ENCODE measurements at places on chromosomes 5 and 9.

DNA sequence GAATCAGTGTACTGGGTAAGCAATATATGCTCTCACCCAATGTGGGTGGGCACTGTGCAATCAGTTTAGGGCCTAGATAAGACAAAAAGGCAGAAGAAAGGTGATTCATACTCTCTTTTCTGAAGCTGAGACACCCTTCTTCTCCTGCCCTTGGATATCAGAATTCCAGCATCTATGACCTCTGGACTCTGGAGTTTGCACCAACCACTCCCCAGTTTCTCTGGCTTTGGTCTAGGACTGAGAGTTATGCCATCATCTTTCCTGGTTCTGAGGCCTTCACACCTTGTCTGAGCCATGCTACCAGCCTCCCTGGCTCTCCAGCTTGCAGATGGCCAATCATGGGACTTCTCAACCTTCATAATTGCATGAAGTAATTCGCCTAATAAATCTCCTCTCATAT is 724.6 kb upstream of the TYRP1 start:
- DNase-seq: no peak

- DNase-seq: no peak
Measured at GRCh38 chr5:157828105-157828943, 30.6 kb downstream of the CLINT1 start.

DNA sequence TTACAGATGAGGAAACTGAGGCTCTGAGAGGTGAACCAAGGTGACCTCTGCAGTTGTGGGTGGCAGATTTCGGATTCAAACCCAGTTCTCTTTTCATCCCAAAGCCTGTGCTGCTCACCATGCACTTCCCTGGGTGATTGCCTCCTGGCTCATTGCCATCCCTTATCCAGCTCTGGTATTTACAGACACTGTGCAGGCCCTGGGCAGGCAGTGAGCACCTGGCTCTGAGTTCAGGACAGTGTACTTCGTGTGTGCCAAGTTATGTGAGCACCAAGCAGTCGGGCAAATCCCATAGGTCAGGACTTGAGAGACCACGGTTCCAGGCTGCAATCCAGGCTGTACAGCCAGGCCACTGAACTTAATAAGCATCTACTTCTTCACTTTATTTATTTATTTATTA is 1.4 kb downstream of the LRSAM1 start:
- no peak for DNase-seq

DNA sequence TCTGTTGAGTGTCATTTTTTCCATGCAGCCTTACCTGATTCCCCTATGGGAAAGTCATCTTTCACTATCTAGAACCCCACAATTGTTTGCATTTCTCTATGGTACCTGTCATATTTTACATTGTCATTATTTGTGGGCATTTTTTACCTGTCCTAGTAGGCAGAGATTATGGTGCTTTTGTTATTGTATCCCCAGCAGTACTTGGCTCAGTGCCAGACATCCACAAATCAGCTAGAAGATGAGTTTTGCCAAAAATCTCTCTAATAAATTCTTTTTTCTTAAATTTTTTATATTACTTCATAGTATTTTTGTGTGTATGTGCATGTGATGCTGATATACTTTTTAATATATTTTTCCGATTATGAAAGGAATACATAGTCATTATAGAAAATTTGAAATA is 13.2 kb downstream of the GARNL3 start:
- DNase-seq: no peak

DNA sequence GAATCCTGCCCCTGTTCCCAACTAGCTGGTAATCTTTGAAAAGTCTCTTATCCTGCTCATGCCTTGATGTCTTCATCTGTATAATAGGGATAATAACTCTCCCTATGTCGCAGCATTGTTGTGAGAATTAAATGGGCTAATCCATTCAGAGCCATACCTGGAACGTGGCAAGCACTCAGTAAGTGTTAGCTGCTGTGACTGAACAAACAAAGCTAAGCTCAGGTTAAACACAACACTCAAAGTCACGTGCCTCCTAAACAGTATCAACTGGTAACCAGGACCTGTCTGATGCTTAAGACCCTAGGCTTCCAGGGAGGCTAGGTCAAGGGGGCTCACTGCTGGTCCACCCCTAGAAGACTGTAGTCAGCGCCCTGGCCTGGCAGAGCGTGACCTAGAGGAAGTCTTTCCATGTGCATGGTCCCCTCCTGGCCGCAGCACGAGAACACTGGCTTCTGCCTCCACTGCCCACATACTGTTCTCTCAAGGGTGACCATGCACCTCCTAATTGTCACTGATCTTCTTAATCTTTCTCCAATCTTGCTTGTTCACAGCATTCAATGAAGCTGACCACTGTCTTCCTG is 211.1 kb downstream of the TTLL11 start:
- no peak for DNase-seq

GRCh38 chr5:118520771-118521415 is 467.5 kb downstream of the DTWD2 start:
- DNase-seq: no peak

DNA sequence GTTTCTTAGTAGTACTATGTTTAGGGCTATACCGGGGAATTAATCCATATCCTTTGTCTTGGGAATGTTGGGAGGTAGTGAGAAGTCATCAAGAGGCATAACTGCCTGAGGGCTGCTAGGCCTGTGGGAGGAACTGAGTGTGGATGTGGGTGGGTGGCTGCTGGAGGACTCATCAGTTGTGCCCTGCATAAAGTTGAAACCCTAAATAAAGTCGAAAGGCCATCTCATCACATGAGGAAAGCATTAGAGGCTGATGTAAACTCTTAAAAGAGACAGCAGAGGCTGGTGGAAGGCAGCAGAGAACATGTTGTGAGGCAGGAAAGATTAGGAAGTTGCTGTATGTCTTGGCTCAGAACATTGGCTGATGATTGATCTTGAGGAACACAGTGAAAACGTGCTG is 143.8 kb downstream of the MAST4 start:
- DNase-seq: no peak

GRCh38 chr5:132819468-132819867 is 6.4 kb downstream of the SOWAHA start:
- DNase-seq: no peak

DNA sequence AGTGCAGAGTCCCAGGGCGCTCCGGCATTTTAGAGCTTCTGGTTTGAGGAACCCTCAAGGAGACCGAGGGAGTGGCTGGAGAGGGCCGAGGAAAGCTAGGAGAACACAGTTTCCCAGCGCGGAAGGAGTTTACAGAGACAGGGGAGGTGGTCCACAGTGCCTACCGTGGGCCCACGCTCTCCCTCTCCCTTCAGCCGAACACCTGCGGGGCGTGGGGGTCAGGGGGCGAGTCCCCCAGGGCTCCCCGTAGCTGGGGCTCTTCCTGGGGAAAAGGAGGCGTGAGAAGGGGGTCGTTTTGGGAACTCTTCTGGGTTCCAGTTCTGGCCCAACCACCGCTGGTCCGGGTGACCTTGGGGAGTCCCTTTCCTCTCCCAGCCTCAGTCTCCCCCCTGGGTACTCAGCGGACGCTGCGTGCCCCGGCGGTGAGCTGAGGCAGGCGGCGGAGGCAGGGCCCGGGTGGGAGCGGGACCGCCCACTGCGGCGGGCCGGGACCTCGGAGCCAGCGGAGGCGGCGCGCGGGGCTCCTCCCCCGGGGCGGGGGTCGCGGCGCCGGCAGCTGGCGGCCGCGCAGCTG is 368 bp upstream of the FRMPD1 start:
- DNase-seq: no peak

DNA sequence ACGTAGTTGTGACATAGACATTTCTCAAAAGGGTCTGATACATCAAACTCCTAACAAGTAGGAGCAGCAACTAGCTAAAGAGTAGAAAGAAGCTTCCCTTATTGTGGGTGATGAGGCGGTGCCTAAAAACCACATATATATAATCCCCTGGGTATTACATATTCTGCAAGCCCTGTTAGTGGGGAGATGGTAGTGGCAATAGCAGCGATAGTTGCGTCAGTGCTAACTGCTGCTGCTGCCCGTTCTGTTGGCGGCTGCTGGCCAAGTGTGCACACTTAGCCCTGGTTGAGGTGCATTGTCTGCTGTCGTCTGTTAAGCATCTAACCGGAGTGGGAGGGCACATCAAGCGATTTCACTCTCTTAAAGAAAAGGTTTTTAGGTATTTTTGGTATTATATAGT is 35.8 kb downstream of the VLDLR start:
- no peak for DNase-seq

DNA sequence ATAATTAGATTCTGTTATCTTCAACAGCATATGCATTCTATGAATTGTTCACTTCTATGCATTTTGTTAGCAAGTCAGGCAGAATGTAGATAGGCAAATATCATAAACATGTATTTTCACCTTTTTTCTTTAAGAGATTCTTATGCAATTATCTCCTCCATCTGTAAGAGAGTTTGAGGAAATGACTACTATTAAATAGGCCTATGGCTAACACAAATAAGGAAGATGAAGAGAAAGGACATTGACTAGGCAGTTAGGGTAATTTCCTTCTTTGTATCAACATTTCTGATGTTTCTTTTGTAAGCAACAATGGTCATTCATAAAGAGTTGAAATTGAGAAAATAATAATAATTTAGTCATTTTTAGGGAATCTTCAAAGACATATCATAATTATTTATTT is 145.2 kb upstream of the CDH12 start:
- DNase-seq: no peak

DNA sequence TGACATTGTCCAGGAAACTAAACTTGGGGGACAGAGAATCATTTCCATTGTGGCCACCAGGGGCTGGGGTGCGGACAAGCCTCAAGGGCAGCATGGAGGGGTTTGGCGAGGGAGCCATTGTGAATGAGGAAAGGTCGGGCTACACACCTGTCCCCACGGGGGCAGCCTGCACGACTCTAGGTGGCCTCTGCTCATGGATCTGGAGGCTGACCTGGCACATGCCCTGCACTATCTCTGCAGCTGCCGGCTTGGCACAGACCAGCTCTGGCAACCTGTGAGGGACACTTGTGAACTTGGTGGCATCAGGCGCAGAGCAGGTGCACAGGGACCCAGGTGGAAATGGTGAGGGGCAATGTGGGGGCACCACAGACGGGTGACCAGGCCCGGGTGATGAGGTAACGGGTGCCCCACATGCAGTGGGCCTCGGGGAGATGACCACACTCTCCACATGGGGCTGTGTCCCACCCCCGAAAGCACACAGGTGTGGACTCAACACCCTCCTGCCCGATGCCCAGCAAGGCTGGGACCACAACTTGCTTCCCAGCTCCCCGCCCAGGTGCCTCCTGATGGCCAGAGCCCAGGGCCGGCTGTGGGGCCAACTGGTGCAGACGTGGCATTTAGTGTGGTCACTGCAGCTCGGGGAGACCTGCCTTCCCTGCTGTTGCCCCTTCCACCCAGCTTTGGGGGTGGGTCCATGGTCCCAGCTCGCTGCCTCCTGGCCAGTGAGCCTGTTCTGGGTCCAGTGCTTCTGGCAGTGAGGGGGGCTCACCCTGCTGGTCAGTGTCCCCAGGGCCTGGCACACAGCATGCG is 60.9 kb upstream of the UBAC1 start:
- no peak for DNase-seq

- DNase-seq: no peak
Measured at GRCh38 chr9:99948896-99949295, 42.4 kb downstream of the STX17 start.

DNA sequence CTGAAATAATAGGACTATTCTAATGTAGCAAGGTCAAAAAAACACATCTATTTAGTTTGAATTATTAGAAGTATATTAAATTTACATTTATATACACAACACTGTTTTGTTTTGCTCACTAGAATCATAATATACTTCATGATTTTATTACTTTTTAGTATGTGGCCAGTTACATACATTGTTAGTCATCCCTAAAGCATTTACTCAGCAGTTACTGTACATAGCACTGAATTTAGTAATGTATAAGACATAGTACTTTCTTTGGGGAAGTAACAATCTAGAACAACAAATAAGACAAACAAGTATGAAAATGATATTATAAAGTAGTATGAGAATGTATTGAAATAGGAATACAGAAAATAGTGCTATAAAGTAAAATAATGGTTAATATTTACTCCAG is 28.2 kb downstream of the ERCC8 start:
- no peak for DNase-seq

GRCh38 chr9:85647571-85647970 is 94.2 kb downstream of the AGTPBP1 start:
- no peak for DNase-seq

DNA sequence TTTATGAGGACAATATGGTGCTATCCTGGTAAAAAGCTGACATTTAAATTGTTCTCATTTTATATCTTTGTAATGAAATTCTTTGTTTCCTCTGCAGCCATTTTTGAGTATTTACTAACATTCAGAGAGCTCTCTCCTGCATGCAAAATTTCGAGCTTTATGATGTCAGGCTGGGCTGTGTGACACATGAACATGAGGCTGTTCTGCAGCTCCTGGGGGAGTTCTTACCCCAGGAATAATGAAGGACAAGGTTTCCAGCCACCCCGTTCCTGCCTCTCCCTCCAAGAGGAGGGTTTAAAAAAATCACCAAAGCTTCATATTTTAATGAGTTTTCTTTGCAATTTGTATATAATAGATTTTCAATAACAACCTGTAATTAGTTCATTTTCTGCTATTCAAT is 252.4 kb downstream of the HSPA4 start:
- DNase-seq: no peak

- no peak for DNase-seq
Measured at GRCh38 chr5:5011151-5011550, 129.0 kb upstream of the ADAMTS16 start.

DNA sequence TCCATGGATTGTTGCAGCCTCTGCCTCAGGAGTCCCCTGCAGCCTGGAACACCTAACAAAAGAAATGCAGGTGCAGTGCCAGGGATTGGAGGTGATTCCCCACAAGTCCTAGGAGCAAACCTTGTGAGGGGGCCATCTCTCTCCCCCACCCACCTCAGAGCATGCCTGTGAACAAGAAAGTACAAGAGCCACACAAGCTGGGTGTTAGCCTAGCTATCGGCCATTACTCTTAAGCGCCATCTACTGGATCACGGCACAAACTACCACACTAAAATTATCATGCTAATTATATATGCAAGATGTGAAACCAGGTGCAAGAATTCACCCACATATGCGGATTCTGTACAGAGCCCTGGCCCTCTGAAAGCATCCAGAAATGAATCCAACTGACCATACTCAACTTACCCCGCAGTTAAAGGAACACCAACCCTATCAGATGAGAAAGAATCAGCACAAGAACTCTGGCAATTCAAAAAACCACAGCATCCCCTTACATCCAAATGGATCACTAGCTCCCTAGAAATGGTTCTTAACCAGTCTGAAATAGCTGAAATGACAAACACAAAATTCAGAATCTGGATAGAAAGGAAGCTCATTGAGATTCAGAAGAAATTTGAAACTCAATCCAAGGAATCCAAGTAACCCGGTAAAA is 16.5 kb upstream of the PRSS3 start:
- DNase-seq: peak; percentile 24

GRCh38 chr5:125401724-125402622 is 655.5 kb upstream of the ZNF608 start:
- DNase-seq: no peak

DNA sequence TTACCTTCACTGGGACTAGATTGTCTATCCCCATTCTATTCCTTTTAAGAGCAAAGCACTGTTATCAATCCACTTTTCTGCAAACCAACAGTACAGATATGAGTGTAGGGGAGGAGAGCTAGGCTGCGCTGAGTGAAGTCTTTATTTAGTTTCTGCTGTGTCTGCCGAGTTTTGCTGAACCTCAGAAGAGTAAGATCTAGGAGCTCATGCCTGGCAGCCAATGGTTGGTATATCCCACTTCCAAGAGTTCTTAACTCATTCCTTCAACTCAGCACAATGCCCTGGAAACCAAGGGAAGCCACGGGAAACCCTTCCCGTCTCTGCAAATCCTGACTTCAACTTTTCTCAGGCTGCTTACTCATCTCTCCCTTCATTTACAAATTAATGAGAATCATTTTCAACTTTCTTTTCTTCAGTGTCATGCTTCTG is 58.0 kb upstream of the JAK2 start:
- no peak for DNase-seq
